ENCODE measurements at places on chromosomes 1 and 21. TPM values are rescaled to one million over a fixed set of nuclear protein-coding genes. Genes with fewer than 3 reads are reported as not detected.

DNA sequence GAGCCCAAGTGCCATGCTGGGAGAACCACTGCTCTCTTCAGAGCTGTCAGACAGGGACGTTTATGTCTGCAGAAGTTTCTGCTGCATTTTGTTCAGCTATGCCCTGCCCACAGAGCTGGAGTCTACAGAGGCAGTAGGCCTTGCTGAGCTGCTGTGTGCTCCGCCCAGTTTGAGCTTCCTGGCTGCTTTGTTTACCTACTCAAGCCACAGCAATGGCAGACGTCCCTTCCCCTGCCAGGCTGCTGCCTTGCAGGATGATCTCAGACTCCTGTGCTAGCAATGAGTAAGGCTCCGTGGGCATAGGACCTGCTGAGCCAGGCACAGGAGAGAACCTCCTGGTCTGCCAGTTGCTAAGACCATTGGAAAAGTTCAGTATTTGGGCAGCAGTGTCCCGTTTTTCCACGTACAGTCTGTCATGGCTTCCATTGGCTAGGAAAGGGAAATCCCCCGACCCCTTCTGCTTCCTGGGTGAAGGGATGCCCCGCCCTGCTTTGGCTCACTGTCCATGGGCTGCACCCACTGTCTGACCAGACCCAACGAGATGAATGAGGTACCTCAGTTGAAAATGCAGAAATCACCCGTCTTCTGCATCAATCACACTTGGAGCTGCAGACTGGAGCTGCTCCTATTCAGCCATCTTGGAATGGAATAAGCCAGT, 31.9 kb downstream of the CYP4B1 start:
- DNase-seq: no peak

The MACO1 gene
- 21.2 TPM for total RNA-seq

DNA sequence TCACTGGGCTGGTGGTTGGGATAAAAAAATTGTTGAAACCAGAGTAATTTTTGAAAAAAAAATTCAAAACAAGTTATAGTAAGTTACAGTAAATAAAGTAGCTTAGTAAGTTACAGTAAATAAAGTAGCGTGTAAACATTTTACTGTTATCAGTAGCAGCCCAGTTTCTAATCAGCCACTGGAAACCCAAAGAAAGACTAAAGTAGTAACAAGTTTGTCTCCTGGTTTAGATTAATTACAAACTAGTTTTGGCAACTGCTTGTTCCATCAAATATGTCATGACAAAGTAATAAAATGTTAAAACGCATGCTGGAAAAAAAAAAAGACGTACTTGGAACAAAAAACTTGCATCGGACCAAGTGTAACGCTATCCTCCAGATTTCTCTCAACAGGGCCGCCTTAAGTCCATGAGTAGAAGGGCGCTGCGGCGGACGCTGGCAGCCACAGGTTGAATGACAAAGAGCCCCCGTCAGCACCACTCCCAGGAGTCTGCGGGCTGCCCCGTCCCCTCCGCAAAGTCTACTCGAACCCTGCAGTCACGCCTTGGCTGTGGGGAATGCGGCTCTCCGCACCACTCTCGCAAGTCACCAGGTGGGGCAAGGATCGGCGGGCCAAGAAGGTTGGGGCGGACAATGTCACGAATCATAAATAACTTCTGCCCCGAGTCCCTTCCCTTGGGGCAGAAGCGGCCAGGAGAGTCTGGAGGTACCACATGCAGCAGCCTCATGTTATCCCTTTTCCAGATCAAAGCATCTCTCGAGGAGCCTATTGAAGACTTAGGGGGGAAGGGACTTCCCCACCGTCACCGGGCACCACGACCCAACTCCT, 837 bp downstream of the SLC16A1 start:
- DNase-seq: peak; percentile 47

DNA sequence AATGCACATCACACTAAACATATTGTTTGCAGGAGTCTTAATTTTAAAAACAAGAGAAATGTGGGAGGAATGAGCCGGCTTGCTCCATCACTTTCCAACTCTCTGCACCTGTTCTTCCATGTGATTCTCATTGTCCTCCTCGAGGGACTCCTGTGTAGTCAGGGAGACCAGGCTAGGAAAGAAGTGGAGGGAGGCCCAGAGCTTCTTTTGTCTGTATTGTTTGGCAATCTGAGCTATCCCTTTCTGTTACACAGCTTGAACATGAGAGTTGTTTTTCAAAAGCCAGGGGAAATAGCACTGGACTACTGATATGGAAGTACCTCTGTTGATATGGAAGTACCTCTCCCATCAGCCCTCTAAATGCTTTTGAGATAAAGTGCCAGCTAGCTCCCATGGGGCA, 18.8 kb upstream of the LRRC8D start:
- no peak for DNase-seq

The PKP1 gene
- total RNA-seq: 0.62 TPM

DNA sequence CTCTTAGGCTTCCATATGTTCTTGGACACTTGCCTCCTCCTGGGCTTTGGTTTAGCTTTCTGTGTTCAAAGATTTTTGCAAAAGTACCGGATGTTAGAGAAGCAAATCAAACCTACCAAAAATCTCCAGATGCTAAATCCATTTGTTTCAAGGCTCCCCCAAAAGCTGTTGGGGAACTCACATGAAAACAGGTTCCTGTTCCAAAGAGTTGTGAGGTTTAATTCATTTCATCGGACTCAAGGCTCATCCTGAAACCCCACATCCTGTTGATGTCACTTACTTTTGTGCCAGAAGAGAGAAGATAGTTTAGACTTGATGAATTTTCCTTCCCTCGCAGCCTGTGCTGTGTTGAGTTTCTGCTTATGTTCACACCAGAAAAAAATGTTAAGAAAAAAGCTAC, 41.7 kb upstream of the RXRG start:
- DNase-seq: no peak

DNA sequence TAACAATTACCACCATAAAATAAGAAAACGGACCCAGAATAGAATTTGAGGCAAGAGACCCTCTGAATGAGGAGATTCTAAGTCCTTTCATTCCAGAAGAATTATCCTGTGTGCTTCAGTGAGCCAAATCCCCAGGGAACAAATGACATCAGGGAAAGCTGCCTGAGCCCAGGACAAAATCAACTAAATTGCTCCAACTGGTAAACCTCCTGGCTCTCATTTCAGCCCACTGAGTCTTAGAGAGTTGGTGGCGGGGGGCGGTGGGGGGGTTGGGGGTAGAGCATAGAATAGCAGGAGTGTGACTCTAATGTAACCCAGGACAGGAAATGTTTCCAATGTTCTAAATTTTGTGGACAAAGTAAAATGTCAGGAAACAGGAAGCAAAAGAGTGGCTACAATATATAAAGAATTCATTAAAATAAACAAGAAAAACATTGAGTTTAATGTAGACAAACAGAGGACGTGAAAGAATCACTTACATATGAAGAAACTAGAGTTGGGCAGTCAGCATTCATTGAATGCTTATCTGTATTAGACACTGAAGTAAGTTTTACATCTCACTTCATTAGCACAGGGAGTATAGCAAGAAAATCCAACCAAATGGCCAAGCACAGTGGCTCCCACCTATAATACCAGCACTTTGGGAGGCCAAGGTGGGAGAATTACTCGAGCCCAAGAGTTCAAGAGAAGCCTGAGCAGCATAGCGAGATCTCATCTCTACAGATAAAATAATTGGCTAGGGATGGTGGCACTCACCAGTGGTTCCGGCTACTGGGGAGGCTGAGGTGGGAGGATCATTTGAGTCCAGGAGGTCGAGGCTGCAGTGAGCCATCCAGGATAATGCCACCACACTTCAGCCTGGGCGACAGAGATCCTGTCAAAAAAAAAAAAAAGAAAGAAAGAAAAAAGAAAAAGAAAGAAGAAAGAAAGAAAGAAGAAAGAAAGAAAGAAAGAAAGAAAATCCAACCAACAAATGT, 75.1 kb downstream of the DHRS3 start:
- DNase-seq: peak; percentile 11

The SUMO3 gene
- 62.6 TPM for total RNA-seq

GRCh38 chr1:95003433-95003738, 69.4 kb downstream of the ALG14 start:
- DNase-seq: no peak

- DNase-seq: no peak
Measured at GRCh38 chr1:45325851-45326506, 716 bp upstream of the HPDL start.

- no peak for DNase-seq
Measured at GRCh38 chr1:235098991-235099390, 29.6 kb downstream of the TOMM20 start.

DNA sequence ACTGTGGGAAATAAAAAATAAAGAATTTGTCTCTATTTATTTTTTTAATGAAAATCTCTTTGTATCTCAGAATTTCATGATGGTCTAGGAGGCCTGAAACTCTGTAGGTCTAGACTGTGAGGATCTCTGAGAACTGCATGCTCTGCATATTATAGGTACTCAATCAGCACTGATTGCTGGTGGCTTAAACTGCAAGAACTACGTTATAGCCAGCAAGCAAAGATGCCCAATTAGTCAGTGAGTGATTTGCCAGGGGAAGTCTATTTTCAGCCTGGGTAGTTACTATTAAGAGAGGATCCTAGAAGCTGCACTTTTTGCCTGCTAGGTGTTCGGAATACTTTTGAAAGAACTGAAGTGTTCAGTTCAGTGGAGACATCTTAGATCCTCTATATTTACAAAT, 87.4 kb downstream of the GPR52 start:
- no peak for DNase-seq

The CD164L2 gene
- not detected for total RNA-seq

DNA sequence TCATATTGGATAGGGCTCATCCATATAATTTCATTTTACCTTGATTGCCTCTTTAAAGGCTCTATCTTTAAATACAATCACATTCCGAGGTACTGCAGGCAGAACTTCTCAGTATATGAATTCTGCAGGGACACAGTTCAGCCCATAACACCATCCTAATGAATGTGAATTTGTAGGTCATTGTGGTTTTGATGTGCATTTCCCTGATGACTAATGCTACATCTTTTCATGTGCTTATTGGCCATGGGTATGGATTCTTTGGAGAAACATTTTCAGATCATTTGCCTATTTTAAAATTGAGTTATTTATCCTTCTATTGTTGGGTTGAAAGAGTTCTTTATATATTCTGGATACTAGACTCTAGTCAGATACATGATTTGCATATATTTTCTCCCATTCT, 9.6 kb upstream of the RPS6KC1 start:
- no peak for DNase-seq

The ACTN2 gene
- 1.1 TPM for total RNA-seq

GRCh38 chr21:31730712-31731055, 1.2 kb downstream of the SCAF4 start:
- no peak for DNase-seq

DNA sequence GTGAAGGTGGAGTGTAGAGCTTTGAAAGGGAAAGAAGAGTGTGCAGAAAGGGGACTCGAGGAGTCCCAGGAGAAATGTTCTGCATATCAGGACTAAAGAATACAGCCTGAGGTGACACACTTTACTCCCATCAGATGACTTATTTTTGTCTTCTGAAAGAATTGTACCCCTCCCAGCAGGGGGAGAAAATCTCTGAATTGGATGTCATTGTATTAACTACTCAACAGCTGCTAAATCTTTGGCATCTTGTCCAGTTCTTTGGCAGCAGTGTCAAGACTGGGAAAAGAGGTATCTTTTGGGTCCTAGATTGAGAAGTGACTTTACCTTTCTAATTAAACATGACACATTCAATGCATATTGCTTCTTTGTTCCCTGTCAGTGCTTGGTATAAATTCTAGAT, 18.9 kb downstream of the UBE4B start:
- DNase-seq: no peak

DNA sequence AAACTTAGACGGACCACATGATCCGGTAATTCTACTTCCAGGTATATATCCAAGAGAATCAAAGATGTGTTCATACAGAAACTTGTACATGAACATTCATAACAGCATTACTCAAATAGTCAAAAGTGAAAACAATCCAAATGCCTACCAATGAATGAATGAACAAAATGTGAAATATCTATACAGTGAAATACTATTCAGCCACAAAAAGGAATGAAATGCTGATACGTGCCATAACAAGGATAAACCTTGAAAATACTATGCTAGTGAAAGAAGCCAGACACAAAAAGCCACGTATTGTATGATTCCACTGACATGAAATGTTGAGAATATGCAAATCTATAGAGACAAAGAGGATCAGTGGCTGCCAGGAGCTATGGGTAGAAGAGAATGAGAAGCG, 18.3 kb downstream of the TARBP1 start:
- DNase-seq: no peak

DNA sequence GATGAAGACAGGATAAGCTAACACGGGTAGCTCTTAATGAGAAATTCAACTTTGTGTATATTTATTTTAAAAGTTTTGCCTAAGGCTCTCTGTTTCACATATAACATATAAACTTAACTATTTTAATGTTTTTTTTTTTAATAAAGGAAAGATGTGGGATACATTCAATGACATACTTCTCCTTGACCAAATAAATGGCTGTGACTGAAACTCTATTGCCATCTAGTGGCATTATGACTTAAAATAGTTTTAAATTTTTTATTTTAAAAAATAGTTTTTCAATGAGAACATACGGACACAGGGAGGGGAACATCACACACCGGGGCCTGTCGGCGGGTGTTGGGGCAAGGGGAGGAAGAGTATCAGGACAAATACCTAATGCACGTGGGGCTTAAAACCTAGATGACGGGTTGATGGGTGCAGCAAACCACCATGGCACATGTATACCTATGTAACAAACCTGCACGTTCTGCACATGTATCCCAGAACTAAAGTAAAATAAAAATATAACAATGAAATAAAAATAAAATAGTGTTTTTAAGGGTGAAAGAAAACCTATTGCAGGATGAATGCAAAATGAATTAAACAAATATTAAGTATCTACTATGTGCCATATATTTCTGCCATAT, 83.4 kb downstream of the LYST start:
- no peak for DNase-seq

GRCh38 chr1:41882486-41882885, 36.2 kb downstream of the HIVEP3 start:
- no peak for DNase-seq

DNA sequence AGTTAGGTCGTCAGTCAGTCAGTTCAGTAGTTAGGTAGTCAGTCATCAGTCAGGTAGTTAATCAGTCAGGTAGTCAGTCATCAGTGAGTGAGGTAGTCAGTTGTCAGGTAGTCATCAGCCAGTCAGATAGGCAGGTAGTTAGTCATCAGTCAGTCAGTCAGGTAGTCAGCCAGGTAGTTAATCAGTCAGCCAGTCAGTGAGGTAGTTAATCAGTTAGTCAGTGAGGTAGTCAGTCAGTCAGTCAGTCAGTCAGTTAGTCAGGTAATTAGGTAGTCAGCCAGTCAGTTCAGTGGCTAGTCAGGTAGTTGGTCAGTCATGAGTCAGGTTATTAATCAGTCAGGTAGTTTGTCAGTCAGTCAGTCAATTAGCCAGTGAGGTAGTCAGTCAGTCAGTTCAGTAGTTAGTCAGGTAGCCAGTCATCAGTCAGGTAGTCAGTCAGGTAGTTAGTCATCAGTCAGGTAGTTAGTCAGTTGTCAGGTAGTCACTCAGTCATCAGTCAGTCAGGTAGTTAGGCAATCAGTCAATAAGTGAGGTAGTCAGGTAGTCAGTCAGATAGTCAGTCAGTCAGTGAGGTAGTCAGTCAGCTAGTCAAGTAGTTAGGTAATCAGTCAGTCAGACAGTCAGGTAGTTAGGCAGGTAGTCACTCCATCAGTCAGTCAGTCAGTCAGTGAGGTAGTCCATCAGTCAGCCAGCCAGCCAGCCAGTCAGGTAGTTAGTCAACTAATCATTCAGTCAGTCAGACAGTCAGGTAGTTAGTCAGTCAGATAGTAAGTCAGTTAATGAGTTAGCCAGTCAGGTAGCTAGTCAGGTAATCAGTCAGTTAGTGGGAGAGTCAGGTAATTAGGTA, 16.2 kb downstream of the KRTAP10-1 start:
- no peak for DNase-seq

Data from uterus (tissue), 4 donors.